Colonic mucosa (tissue), 4 donors: ENCODE measurements at places on chromosomes 2 and 18.
A peak's percentile ranks its signal among the peaks of the same experiment; 100 is the strongest.

DNA sequence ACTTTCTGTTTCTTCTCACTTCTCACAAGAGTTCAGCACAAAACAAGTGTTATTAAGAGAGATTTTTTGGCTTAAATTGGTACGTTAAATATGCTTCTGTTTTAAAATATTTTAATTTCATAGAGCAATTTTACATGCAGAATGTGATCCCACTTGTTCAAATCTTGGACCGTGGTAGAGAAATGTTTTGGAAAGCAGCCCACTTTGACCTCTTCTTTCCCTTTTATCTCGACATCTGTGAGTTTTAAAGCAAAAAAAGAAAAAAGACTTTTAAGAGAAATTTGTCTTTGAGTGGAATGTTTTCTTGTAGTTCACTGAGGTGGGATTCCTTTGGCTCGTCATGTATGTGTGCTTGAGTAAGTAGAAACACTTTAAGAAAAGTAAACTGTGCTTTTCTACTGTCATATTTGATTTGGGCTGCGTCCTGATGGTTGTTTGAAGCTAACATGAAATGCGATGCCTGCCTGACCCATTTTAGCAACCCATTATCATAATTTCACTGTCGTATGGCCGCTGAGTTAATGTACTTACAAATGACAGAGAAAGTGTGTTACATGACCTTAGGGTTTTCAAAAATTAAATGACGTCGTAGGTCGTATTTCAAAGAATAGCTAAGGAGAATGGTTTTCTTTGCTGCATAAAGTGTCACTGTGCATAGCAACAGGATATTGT lies 54.5 kb downstream of the TSHZ1 start:
- DNase-seq, result no peak

DNA sequence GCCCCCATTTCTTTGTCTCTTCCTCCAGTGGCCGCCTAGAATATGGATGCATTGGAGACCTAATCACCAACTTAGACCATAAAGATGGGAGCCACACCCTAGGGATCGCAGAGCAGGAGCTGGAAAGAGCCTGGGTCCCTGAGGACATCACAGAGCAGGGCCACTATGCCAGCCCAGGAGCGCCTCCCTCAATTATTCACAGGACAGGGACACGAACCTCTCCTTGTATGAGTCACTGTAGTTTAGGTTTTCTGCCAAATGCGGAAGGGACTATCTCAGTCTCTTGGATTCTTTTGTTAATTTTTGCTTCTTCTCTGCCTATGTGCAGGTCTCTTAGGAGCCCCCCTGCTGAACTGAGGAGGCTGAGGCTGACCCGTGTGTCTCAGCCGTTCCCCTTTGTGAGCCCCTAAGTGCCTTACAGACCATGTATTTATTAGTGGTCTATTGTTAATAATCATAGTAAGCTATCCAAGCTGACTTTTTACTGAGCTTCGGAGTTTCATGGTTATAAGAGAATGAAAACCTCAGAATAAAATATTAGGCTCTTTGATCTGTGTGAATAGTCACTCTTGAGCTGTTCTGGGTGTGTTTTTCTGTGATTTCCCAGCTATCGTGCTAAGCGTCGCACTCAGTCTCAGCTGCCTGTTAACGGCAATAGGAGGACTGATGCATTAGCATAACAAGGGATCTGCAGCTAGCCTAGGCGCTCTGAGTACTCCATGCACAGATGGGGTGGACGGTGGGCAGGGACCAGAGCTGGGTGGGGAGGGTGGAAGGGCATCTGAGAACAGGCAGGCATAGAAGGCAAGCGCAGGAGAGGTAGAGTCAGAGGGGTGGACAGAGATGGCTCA lies 12.7 kb upstream of the PTPN4 start:
- DNase-seq, result no peak

GRCh38 chr2:68812251-68812650 lies 58.9 kb downstream of the BMP10 start:
- no peak for DNase-seq

GRCh38 chr2:241218131-241219029 lies 29.9 kb downstream of the ANO7 start:
- peak; percentile 34 for DNase-seq

DNA sequence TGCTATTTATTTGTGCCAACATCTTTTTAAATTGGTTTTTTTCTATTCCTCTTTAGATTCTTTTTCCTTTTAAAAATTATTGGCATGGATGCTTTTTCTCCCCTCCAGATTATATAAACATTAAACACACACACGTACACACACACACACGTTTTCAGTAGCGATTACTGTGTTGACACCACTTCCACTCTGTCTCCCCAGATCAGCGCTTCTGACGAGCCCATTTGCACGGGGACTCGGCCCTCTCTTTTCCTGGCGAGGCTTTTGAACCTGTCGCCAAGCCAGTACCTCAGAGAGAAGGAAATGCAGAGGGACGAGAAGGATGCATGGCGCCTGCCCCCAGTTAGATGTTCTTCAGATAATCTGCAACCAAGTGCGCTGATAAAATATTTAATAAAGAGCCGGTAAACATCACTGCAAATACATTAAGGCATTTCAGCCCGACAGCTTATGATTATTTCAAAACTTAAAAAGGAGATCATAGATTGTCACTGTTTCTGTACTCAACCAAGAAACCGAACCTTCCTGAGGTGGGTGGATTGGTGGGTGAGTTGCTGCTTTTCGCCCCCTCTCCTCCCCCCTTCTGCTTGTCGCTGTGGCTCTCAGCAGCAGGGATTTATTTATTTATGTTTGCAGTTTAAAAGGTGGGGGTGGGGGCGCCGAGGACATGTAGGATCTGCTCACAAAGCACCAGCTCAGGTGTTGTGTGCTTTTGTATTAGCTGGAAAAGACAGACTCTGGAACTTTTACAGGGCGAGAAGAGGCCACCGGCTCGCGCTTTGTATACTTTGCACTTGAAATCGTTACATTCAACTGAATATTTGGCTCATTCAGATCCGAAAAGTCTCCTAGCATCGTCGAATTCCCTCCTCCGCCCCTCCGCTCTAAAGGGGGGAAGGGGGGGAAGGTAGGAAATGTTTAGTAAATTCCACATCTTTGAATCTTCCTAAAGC lies 787 bp upstream of the TBR1 start:
- peak; percentile 18 for DNase-seq

DNA sequence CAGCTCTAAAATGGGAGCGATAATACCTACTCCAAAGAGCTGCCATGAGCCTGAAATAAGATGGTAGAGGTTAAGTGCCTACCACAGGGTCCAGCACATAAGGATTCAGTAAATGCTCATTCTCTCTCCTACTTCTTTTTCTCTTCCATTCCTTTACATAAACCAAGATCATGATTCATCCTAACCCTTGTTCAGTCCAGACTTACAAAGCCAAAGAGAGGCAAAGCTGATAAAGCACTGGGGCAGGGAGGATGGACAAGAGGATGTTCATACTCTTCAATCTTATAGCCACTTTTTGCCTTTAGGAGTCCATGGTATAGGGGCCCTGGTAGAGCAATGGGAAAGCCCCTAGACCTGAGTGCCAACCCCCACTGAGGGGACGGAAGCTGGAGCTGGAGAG lies 75.6 kb upstream of the PKDCC start:
- DNase-seq, result no peak

GRCh38 chr2:133953524-133953923 lies 300.3 kb upstream of the MGAT5 start:
- DNase-seq, result no peak

DNA sequence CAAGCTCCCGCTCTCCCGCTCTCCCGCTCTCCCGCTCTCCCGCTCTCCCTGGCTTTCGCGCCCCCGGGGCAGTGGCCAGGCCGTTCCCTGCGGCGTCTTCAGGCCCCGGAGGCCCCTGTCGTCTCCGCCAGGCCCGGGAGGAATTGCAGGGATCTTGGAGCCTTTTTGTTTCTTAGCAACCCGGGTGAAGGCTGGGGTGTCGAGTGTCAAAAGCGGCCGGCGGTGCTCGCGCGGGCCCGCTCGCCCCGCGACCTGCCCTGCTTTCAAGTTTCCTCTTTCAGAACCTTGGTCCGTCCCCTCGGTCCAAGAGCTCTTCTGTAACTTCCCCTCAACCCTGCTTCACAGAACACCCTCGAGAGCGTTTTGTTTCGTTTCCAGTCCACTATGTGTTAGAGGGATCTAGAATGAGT lies 1.4 kb downstream of the RNF138 start:
- DNase-seq, result peak; percentile 53

DNA sequence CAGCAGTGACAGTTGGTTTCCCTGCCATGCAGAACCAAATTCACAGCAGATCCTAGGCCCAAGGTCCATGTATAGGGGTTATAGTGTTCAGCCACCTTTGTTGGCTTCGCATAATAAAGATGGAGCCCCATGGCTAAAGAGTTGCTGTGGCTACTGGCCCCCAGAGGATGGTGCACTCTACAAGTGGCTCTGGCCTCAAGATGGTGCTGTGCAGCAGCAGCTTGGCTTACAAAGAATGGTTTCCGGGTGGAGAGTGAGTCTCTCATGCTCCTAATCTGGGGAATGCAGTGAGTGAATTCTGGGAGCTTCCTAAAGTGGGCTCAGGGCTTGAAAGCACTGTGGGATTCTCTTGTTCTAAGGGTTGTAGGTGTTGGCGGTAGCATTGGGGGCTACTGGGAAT lies 1199.7 kb downstream of the CNTNAP5 start:
- DNase-seq, result no peak

DNA sequence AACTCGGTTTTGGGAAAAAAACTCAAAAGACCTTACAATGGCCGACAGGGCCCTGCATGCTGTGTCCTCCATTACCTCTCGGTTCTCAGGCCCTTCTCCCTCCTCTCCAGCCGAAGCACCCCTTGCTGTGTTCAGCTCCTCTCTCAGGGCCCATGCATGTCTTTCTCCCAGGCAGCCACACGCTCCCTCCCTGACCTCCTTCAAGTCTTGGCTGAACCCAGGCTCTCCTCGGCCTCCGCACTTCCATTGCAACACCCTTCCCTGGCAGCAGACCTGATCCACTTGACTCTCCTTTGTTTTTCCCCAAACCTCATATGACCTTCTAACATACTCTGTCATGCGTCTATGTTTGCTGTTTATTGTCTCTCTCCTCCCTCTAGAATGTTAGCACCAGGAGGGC lies 114.0 kb downstream of the CYP26B1 start:
- no peak for DNase-seq

GRCh38 chr18:46155641-46156051 lies 51.5 kb downstream of the HAUS1 start:
- DNase-seq, result no peak

DNA sequence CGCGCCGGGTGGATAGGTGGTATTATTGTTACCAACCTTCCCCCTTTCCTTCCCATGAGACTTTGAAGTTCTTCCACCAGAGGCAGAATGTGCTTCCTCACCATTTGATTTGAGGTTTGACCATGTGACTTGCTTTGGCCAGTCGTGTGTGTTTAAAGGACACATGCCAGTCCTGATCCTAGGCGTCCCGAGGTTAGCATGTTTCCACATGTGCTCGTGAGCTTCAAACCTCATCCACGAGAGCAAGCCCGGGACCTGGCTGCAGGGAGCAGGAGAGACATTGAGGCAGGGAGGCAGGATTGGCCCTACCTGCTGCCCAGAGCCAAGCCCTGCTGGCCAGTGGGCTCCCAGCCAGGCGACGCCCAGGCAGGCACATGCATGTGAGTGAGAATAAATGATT lies 27.4 kb upstream of the EDAR start:
- no peak for DNase-seq

DNA sequence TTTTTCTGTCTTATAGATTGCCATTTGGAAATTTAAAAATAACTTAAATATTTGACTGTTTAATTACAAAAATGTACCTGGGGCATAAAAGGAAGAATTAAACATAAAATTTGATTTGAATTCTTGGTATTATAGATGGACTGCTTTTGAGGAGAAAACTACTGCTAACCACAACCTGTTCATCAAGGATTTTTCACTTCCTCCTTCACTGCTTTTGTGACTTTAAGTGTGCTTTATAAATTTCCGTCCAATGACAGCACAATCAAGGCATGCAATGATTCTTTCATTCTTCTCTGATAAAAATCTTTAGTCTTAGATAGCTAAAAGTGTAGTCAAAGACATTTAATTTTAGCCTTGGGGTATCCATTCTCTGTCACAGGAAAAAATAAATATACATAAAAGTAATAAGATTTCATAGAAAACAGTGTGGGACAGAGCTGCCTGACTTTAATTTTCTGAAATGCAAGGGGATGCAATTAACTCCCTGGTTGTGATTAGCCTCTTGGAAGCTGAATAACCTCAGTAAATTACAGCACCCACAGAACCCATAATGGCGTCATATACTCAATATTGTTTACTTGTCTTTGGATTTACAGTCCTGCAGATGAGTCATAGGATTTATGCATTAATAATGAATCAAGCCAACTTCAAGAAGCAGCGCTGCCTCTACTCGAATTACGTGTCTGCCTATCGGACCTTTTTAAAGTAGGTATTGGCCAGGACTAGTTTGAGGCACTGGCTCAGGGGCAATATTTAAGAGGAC lies 587.9 kb downstream of the NRXN1 start:
- no peak for DNase-seq

GRCh38 chr2:221529943-221530652 lies 42.0 kb downstream of the EPHA4 start:
- DNase-seq, result no peak

DNA sequence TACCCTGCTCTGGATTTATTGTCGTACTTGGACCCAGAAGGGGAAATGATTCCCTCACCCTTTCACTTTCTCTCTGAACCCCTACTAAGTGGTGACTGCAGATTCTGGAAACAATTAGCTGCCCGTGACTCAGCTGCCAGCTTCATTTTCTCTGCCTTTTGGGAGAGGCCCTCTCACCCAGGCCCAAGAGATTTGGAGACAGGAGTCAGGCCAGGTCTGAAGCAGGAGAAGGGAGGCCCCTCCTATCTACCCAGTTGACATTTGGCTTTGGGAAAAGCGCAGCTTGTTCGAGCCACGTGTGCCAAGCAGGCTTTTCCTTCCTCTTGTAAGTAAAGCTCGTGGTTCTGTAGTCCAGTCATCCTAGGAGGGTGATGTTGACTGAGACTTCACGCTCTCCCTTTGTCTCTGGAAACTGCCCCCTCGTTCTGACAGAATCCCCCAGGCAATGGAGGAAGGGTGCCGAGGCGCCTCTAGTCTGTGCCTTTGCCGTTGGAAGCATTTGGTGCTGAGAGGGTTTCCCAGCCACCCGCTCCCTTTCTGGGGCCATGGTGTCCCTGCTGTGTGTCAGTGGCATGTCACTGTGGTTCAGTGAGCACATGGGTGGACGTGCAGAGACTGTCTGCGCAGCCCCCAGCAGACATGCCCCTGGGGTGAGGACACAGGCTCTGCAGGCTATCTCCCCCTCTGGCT lies 8.6 kb downstream of the OXER1 start:
- no peak for DNase-seq

DNA sequence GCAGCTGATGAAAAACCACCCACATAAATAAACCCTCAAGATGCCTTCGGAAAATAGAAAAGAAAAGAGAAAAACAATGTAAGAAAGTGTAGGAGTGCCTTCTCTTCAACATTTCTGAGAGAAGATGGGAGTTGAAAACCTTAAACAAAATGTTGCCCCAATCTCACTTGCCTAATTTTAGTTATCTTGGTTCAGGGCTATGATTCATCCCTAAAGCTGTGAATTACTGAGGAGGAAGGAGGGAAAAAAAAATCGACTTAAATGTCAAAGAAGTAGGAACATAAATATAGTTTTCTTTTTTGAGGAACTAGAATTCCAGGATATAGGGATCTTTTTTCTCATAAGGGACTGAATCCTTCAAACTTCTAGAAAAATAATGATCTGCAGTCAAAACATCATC lies 360.3 kb downstream of the TGIF1 start:
- no peak for DNase-seq
